AG10803 (cell line): ENCODE measurements at places on chromosomes 11 and 22.
A peak's percentile ranks its signal among the peaks of the same experiment; 100 is the strongest.

DNA sequence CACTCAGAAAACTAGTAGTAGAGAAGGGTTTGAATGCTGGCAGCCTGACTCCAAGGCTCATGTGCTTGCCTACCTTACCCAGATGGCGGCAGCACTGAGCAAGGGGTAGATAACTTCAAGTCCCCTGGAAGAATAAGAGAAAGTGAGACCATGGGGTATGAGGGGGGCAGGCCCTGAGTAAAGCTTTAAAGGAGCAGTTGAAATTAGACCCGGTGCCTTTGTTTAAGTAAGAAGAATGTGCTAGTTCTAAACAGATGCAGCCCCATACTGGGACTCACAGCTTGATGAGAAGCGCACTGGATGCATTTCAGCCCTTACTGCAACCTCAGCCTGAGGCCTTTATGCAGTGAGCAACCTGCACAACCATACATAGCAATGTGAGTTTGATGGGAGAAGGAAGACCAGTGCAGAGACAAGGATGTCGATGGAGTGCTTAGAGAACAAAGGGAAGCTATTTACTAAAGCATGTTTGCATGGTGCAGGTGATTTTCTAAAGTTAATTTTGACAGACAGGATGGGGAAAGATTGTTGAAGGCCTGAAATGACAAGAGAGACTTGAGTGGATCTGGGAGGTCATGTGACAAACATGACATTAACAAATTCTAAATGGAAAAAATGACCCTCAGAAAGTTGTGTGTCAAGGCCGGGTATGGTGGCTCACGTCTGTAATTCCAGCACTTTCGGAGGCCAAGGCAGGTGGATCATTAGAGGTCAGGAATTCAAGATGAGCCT, 27.1 kb upstream of the TMA7B start:
- DNase-seq: peak; percentile 5

GRCh38 chr11:128066399-128066798, 521.0 kb downstream of the ETS1 start:
- no peak for DNase-seq

GRCh38 chr11:59062602-59063529, 23.2 kb upstream of the GLYATL1B start:
- DNase-seq: no peak

GRCh38 chr11:2217211-2218030, 45.8 kb upstream of the TH start:
- no peak for DNase-seq

DNA sequence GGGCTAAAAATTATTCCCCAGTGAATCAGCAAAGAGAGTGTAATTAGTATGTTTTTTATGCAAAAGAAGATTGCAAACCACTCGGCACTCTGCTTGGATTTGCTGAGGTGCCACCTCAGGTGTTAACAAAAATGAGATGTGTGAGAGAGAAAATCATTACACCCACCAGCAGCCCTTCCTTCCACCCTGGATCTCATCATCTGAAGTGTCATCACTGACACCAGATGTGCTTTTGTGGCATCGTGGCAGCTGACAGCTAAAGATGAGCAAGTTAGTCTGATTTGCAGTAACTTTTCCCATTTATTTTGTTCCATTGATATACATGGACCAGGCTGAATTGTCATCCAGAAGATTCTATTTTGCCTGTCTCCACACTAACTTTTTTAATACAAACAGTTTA, 44.6 kb upstream of the PAK1 start:
- DNase-seq: no peak
